HS-27A (cell line): ENCODE measurements at places on chromosomes 2 and 18.

- DNase-seq = no peak
Measured at GRCh38 chr2:60067006-60067405, 486.4 kb downstream of the BCL11A start.

GRCh38 chr2:99926986-99927385 is 215.4 kb downstream of the AFF3 start:
- no peak for DNase-seq

DNA sequence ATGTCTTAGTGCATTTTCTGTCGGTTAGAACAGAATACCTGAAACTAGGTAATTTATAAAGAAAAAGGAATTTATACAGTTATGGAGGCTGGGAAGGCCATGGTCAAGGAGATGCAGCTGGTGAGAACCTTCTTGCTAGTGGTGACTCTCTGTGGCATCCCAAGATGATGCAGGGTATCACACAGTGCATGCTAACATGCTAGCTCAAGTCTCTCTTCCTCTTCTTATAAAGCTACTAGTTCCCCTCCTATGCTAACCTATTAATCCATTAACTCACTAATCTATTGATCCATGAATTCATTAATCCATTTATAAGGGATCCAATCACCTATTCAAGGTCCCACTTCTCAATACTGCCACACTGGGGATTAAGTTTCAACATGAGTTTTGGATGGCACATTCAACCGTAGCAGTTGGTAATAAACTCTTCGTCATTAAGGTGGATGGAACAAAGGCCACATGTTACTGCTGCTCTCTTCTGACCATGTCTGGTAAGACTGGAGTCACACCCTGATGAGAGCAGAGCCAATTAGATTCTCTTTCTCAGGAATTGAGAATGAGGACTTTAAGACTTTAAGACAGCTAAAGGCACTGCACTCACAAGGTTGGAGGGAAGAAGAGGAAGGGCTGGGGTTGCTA is 211.6 kb upstream of the SMAD7 start:
- DNase-seq = no peak

- DNase-seq = no peak
Measured at GRCh38 chr2:43675646-43676321, 445 bp downstream of the C1GALT1C1L start.

- no peak for DNase-seq
Measured at GRCh38 chr2:26412091-26412673, 10.5 kb downstream of the DRC1 start.

DNA sequence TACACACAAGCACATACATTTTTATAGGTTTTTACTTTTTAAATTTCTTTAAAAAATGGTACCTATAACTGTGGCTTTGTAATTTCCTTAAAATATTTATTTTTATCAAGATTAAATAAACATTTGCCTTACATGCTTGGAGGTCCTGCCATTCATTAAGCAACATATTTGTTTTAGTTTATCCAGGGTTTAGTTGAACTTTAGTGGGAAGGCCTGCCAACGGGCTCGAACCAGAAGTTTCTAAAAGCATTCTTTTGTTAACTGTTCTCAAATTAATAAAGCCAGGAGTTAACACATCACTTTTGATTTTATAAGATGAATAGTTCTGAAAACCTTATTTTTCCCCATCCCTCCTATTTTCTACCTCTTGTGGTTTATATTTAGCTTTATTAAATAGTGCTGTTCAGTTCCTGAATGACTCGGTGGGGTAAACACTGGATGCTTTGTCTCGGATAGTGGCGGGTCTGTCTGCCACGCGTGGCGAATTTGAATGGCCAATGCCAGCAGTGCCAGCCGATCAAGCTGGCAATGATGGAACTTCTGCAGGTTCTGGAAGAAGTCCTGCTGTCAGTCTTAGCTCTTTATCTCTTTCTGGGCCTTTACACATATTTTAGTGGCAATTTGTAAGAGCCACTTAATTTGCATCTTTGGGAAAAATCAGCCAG is 32.2 kb downstream of the SH3YL1 start:
- no peak for DNase-seq
